ENCODE measurements at places on chromosomes 16 and 17.

DNA sequence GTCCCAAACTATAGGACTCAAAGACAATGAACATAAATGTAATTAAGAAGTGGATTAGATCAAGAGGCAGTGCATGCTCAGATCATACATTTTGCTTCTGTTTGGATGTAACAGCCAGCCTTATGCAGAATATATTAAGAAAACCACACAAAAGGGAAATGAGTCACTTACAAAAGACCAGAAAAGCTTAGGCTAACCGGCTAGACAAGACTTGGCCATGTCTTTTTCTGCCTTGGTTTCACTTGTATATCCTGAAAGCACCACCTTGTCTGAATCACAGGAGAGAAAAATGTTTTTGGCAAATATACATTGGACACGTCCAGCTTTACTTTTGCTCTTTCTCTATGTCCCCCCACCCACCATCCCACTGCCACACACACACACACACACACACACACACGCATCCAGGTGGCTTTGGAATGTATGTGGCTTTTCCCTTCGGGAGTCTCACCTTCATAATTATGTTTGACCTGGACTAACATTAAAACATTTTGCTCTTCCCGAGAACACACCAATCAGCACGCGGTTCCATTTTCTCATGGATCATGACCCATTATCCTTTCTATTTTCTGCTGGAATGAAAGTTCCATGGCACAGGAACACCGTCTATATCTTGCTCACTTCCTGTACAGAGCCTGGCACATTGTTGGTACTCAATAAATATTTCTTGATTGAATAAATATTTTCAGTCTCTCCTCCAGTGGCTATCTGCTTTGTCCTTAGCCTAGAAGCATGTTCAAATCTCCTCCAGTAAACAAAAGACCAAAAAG lies 64.6 kb downstream of the CDK5R1 start:
- no peak for DNase-seq

- DNase-seq, result no peak
Observed at GRCh38 chr17:30273373-30273772, 18.4 kb downstream of the BLMH start.

- DNase-seq, result no peak
Observed at GRCh38 chr17:27993723-27994310, 48.7 kb upstream of the NLK start.

DNA sequence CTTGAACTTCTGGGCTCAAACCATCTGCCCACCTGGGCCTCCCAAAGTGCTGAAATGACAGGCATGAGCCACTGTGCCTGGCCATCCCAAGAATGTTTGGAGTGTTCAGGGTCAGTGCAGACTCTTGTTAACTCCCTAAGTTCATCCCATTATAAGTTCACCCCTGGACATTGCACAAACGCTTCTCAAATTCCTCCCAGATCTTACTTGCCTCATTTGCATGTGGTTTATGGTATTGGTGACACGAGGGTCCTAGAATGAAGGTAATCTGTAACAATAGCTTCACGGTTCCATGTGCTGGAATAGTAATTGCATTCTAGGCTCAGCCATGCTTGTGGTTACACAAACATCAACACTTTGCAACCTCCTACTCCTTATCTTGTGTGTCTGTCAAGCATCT lies 5.0 kb upstream of the CCDC42 start:
- DNase-seq, result no peak

DNA sequence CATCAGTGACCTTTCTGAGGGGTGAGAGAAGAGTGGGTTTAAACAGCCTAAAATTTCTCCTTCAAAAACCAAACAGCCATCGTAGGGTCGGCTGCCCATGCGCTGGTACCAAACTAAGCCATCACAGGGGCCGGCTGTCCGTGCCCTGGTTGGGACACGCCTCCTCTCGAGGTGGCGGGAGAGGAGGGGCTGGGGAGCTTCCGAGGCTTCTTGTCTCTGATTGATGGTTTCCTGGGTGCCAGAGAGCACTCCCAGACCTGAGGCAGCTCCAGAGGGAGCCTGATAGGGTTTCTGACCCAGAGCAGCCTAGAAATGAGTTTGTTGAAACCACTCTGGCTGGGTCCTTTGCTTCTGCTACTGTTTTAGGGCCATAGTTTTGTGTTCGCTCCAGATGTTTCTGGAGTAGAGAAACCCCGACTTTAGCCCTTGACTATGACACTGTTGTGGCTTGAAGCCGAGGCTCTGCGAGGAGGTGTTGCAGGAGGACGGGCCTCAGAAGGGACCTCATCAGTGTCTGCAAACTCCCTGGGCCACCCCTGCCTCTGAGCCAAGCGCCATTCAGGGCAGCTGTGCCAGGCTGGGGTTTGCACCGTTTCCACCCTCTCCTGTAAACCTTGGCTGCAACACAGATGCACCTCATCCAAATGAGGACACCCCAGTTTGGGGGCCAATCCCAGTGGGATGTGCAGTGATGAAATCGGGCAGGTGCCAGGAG lies 6.2 kb downstream of the ZNF276 start:
- no peak for DNase-seq

DNA sequence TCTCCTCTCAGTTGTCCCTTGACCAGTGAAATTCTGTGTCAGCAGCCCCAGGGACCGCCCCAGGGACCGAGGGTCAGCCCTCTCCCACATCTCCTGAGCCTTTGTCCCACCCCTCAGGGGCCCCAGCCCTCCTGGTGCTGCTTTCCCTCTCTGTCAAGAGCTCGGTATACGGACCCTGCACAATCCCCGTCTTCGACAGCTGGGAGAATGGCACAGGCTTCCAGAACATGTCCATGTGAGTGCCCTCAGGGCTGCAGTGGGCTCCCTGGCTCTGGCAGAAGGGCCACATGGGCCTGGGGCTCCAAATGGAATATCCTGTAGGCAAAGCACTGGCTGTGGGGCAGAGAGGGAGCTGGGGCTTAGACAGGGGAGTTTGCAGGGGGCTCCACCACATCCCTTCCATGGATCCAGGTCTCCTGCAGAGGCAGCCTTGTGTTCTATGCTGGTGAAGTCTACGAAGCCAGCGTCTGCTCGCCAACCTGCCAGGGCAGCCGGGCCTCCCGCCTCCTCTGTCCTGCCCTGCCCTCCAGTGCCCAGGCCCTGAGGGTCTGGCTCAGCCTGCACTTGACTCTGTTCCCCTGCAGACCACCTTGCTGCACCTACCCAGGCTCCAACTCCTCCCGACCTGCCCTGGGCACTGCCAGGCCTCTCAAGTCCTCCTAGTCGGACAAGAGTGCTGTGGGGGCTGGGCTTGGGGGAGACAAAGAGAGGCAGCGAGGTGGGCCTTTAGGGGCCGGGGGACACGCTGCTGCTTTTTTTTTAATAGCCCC lies 28.0 kb downstream of the ADGRG5 start:
- no peak for DNase-seq

DNA sequence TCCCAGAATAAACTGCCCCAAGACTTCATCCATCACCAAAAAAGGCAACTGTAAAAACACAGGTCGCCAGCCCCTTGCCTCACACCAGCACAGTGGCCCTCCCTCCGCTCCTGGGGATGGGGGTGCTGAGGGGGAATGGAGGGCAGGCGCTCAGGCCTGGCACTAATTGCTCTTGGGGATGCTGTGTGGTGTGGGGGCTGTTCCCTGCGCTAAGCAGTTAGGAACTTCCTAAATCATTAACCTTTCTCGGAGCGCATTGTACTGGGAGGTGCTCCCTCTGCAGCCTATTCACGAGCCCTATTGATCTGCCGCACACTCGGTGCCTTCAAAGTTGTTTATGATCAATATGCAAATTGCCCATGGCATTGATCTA lies 199.9 kb downstream of the ZFHX3 start:
- no peak for DNase-seq

DNA sequence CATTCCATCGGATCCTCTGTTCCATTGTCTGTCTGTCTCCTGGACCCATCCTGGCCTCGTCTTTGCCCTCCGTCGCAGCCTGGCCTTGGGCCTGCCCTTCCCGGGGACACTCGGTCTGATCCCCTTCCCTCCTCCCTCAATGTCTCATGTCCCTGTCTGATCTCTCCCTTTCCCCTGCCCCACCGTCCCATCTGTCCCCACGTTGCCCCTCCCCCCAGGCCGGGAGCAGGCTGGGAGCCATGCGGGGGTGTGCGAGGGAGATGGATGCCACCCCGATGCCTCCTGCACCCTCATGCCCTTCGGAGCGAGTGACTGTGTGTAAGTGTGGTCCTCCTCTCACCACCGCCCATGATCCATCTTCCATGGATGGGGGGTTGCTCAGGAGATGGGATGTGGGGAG lies 5.3 kb upstream of the ATP2A1 start:
- DNase-seq, result no peak

DNA sequence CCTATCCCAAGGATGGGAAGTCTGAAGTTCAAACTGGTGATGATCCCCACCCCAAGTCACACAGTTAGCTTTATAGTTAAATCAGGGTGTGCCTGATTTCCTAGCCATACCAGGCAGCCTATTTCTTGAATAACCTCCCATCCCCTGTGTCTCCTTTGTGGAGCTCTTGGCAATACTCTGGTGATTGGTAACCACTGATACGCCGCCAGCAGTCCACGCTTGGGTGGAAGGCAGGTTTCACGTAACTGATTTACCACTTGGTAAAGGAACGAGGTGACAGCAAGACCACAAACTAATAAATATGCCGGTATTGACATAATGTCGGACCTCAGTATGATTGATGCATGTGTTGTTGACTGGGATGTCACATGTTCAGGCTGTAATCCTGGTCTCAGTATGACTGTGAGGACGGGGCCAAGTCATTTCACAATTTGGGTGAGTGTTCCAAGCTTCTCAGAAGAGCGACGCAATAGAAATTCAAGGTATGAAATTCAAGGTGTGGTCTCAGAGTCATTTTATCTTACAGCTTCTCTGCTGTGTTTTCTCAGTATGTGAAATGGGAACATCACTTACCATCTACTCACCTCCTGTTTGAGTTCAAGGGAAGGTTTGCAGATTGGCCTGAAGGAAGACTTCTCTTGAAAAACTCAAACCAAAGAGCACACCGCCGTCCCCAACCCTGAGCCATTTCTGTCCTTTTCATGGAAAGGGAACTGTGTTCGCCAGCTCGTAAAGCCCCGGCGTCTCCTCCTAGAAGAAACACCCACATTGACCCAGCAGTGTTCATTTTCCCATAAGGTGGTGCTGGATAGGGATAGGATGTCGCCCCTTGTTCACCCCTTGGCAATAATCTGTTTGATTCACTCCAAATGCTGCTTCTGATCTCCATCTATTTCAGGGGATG lies 678.9 kb downstream of the WWOX start:
- DNase-seq, result no peak

- no peak for DNase-seq
Observed at GRCh38 chr16:49658531-49658930, 197.4 kb downstream of the ZNF423 start.

DNA sequence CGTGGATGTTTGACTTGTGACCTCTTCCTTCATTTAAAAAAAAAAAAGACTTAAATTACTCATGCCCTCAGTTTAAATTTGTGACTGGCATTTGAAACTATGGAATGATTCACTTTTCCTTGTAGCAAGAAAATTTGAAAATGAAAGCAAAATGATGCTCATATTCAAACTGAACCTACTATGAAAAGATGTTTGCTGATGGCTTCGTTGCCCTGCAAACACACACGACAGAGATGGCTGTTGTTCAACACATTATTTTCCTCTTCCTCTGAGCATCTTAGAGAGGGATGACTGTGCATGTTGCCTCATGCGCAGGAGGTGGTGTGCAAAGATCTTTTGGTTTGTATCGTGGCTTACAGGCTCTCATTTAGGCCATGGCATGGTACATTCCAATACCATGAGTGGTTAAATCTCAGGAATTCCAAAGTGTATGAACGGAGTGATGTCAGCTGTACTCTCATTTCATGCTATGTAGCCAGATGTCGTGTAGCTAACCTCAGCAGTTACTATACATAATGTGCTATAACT lies 164.5 kb downstream of the PRKCA start:
- no peak for DNase-seq

DNA sequence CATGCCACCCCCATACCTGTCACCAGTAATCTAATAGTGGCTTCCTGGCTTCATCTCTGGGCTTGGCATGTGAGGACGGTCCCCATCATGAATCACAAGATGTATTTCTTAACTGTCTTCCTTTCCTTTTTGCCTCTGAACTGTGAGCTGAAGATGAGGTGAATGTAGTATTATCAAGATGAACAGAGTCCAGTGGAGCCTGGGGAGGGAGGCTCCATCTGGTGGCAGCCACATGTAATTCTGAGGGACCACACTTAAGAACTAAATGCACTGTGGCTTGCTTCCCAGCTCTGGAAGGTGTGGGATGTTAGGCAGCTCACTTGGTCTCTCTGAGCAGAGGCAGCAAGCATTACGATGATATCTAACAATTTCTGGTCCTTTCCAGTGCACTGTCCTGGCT lies 354.9 kb upstream of the ASIC2 start:
- no peak for DNase-seq

DNA sequence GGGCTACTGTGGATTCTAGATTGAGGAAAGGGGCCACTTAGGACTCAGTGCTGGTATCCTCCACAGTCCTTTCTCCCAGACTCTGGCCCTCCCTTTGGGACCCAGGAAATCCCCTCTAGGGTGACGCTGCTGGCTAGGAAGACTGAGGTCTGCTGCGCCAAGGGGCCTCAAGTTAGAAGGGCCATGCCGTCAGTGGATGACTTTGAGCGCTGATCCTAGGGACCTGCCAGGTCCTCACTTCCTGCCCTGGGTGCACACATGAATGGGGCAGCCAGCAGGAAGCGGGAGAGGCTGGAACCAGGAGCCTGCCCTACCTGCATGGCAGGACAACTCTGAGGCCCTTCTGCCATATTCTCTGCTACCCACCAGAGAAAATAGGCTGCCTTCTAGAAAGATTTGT lies 145.0 kb downstream of the RAB11FIP4 start:
- no peak for DNase-seq

GRCh38 chr17:82836823-82837357 lies 2.9 kb downstream of the ZNF750 start:
- DNase-seq, result no peak

DNA sequence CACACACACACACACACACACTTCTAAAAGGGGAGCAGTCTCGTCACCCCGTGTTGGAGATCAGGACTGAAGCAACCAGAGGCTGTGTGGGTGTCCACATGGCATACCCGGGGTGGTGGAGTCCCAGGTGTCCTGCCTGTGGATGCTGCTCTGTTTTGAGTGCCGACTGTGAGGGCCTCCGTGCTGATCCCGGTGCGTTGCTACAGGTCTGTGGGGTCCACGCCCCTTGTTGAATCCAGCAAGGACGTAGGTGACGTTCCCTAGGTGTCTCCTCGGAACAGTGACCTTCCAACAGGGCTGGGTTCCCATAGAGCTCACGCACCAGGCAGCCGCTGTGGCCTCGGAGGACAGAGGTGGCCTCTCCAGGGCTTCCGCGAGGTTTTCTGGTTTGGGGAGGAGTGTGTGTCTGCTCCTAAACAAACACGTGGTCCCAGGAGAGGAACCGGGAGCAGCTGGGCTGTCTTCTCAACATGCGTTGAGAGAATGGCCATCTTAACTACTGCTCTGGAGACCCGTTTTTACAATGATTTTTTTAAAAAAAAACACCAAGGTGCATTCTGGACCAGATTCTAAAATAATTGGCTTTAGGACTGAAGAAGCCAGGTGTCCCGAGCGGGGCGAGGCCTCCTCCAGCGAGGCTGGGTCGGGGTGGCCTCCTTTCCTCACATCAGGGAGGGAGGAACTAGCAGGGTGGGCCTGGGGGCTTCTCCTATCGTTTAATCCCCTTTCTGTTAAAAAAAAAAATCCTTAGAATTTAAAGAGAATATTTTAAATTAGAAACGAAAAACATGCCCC lies 100.6 kb upstream of the ZNF750 start:
- no peak for DNase-seq

Data from activated CD8-positive, alpha-beta memory T cell treated with anti-CD3 and anti-CD28 coated beads for 1 hour (primary cell).